ENCODE measurements at places on chromosomes 12 and 14.

DNA sequence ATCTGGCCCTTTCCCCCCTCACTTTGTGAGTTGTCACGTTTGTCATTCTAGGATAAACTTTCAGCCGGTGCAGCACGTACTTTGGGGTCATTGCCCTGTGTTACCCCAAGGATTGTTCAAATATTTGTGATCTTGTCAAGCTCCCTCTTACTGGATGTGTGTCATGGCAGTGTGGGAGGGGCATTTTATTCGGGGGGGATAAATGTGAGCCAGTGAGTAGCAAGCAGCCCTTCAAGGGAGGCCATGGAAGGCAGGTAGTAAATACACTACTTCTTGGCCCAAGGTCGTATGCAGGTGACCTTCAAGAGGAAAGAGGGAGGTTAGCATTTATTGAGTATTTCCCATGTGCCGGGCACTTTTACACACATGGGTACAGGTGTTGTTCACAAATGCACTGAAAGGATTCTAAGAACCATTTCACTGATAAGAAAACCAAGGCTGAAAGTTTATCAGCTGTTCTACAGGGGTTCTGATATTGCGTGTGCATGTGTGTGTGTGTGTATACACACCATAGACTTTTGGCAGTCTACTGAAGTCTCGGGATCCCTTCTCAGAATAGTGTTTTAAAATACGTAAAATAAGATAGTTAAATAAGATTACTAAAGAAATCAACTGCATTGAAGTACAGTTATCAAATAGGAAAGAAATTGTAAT lies 410.3 kb upstream of the TBX3 start:
- no peak for DNase-seq

DNA sequence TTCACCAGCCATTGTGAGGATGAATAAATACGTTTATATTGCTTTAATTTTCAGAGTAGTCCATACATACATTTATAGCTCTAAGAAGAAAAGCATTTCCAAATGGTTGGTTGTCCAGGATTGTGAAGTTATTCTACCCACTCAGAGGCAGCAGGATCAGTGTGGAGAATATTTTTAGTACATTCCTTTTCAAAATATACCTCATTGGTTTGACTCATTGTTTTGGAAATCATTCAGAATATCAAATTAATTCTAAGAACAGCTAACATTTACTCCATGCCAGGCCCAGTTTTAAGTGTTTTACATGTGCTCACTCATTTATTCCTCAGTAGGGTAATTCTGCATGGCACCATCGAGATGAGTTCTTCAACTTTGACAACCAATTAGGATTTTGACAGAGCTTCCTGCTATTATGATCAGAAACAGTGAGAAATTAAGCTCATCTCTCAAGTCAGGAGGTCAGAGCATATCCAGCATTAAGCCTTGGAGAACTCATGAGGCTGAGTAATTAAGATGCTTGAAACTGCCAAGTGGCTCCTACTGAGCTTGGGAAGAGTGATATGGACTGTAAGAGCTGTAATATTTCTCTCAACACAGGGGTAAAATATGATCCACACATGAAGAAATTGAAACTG lies 153.3 kb upstream of the CLEC14A start:
- no peak for DNase-seq

- no peak for DNase-seq
Measured at GRCh38 chr14:54813081-54813480, 89.5 kb downstream of the GCH1 start.

- DNase-seq: no peak
Measured at GRCh38 chr14:59435987-59436386, 29.2 kb downstream of the GPR135 start.

DNA sequence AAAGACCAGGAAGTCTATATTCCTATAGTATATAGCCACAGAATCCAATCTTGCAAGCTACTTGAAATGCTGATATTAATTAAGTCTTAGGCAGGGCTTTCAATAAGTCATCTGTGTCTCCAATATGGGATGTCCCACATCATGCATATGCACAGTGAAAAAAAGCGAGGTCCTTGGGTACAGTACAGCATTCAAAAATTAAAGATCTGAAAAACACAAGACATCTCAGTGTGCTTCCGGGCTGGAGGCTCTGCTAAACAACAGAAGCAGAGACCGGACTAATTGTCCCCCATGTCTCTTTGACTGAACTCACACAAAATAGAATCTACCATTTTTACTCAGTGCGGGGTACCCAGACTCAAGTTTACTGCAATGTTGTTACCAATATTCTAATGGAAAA lies 156.0 kb downstream of the DAD1 start:
- no peak for DNase-seq

GRCh38 chr12:103768467-103769123 lies 72.4 kb downstream of the NT5DC3 start:
- no peak for DNase-seq

DNA sequence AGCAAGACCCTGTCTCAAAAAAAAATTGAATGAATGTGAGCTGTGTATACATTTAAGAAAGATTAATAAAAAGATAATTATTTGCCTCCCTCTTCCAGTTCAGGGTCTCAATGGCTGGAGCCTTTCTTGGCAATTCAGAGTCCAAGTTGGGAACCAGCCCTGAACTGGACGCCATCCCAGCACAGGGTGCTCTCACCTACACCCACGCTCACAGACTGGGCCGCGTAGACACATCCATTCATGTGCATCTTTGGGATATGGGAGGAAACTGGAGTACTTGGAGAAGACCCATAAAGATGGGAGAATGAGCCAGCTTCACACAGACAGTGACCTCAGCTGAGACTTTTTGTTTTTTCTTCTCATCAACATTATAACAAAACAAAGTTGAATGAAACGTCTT lies 6.5 kb downstream of the MAPK1IP1L start:
- no peak for DNase-seq

DNA sequence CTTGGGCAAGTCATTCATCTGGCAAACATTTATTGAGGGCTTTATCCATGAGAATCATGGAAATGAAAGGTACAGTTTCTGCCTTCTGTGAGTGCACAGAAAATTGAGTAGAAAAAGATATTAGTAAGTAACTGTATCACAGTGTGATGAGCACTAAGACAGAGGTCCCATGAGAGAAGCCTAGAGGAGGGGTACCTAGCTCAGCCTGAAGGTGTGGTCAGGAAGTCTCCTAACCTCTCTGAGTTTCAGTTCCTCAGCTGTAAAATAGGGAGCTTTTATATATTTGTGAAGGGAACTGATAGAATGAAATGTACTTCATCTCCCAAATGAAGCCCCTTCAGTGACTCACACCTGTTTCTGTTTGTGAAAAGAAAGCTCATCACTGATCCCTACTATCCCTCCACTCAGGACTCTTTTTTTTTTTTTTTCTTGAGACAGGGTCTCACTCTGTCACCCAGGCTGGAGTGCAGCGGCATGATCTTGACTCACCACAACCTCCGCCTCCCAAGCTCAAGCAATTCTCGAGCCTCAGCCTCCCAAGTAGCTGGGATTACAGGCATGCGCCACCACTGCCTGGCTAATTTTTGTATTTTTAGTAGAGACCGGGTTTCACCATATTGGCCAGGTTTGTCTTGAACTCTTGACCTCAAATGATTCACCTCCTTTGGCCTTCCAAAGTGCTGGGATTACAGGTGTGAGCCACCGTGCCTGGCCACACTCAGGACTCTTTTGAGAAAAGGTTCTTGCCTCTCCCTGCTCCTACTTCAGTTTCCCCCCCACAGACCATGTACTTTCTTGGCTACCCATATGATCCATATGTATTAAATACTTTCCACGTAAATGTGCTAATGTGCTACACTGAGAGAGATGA lies 93.7 kb upstream of the FUT8 start:
- DNase-seq: no peak

- DNase-seq: no peak
Measured at GRCh38 chr14:49164074-49164473, 422.1 kb downstream of the RPS29 start.

All from CD4-positive, alpha-beta T cell treated with Interleukin-10 for 1 hour (primary cell).